ENCODE measurements at places on chromosomes 3 and 15.

GRCh38 chr3:27134171-27134796 lies 234.9 kb downstream of the NEK10 start:
- peak; percentile 64 for DNase-seq

DNA sequence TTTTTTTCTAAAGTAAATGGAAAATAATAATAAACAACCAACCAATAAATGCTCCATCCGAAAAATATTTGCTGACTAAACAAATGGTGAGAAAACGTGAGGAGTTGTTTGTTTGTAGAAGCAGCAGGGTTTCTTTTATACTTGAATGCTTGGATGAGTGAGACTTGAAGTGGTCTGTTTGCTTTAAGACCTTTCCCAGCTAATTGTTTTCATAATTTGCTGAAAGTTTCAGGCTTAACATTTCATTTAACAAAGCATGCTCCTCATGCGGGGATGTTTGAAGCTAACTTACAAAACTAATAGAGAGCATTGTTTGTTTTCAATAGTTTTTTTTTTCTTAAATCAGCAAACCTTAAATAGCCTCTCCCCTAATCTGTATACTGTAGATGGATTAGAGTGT lies 484.6 kb downstream of the ROBO2 start:
- DNase-seq, result no peak

GRCh38 chr3:118682921-118683320 lies 351.7 kb downstream of the IGSF11 start:
- no peak for DNase-seq

- no peak for DNase-seq
Measured at GRCh38 chr3:31546162-31546561, 13.4 kb downstream of the STT3B start.

- DNase-seq, result no peak
Measured at GRCh38 chr3:150148227-150148626, 177.5 kb upstream of the PFN2 start.

DNA sequence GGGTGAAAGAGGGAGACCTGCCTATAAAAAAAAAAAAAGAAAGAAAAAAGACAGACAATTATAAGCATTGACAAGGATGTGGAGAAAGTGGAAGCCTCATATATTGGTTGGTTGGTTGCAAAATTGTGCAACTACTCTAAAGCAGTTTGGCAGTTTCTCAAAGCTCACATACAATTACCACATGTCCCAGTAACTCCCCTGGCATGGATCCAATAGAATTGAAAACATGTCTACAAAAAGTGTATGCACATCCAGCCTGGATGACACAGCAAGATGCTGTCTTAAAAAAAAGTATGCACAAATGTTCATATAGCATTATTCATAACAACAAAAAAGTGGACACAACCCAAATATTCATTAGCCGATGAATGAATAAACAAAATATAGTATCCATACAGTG lies 19.5 kb downstream of the SETMAR start:
- no peak for DNase-seq

DNA sequence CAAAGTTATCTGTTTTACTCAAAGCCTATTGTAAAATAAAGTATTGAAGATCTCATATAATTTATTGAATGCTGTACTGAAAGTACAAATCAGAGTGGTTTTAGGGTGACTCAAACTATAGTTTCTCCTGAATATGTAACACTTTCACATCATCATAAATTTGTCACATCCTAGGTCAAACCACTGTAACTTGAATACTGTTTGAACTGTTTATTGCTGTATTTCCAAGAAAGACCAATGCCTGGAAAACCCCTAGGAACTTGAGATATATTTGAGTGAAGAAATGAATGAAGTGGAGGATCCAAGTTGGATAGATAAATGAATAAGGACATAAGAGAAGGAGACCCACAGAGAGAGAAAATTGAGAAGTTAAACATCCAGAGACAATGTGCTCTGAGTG lies 348.2 kb downstream of the GRM7 start:
- no peak for DNase-seq

DNA sequence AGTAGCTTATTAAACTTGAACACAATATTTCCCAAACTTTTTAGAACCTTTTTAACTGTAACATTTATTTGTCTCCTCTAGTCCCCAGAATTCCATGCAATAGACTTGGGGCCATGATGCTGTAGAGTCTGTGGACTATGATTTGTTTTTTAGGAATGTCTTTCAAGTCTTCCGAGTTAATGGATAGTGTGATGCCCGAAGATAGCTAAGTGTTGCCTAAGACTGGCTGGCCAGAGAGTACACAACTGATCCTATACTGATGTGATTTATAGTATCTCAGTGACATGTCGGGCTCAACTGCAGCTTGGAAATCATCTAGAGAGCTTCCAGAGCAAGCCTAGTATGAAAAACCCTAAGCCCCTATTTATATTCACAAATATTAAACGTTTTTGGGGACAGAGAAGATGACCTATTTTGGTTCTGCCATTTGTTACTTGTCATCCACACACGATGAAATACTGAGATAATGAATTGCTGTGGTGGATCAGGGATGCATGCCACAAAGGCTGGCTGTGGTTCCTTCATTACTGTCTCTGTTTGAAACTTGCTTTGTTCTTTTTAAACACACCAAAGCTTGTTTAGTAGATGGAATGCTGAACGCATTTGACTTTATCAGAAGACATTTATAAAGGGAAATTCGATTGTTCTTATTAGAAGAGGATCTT lies 507.4 kb downstream of the TAFA4 start:
- DNase-seq, result no peak

DNA sequence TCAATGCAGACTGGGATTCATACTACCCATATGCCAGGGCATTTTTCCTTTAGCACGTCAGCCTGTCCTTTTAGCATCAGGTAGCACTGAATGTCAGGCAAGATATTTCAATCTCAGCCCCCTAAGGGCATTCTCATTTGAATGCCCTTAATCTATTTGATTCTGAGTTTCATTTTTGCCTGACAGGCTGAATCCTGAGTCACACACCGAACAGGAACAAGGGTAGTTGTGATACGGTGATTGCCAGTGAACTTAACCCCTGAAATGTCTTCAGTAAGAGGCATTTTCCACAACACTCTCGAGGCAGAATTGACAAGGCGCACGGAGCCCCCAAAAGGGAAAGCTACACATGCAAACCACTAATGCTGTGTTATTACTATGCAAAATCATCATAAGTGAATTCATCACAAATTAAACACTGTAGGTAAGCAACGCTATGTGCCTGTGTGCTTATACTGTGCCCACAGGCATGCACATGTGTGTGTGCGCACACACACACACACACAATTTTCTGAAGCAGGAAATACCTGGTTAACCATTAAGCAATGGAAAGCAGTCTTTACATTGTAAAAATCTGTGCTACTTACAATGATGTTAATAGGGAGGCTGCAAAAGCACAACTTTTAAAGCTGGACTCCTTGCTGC lies 130.4 kb downstream of the ZNF385D start:
- no peak for DNase-seq

- no peak for DNase-seq
Measured at GRCh38 chr15:44188795-44189194, 6.3 kb downstream of the FRMD5 start.

DNA sequence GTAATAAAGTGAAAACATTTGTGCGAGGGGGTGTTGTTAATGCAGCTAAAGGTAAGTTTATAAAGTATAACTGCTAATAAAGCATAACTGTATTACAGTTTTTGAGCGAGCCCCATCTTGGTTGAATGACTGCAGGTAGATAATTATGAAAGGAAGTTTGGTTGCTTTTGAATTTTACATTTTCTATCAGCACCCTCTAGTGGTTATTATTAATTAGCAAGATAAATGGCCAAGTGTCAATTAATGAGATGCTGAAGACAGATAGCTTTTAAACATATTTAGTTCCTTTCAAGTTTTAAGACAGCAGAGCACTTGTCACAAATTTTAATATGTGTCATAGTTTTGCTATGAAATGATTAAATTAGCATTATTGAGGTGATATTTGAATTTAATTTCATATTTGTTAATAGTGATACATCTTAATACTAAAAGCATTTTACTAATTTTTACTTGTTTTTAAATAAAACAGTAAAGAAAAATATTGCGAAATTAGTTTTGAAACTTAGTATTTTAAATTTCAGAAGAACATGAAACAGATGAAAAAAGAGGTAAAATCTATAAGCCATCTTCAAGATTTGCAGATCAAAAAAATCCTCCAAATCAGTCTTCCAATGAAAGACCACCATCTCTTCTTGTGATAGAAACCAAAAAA lies 15.1 kb downstream of the U2SURP start:
- DNase-seq, result no peak

GRCh38 chr15:45157974-45158373 lies 28.2 kb downstream of the DUOX1 start:
- DNase-seq, result no peak

DNA sequence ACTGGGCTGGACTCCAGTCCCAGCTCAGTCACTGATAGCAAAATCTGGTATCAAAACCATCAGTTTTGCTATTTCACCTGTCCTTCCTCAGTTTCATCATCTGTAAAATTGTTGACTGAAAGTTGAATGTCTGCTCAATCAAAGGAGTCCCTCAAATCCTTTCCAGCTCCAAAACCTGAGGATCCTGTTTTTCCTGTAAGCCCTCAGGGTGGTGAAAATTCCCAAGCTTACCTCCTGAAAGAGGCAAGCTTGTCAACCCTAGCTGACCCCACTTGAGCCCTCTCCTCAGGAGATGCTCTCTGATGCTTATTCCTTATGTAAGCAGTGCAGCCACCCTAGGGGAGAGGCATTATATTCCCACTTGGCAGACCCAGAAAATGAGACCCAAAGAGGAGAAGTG lies 82.6 kb downstream of the HMG20A start:
- no peak for DNase-seq

DNA sequence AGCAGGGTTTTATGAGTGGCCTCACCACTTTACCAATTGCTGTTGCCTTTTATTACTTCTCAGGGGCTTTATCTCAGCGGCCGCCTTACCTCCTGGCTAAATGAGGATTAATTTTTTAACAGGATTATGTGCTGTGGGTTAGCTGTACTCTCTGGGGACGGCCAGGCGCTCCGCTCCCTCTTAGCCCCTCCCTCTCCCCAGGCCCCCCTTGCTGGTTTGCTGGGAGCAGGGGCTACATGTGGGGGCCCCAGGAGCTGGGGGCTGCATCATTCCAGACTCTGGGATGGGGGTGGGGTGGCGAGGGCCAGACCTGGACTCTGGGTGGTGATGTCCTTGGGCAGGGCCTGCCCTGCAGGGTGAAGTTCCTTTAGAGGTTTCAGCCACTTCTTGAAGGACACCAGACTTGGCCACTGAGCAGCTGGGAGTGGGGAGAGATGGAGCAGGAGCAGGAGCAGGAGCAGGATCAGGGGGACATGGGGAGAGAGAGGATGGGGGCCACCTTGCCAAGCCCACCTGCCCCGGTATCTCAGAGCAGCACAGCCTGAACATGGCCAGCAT lies 196.1 kb downstream of the GOLGA6L6 start:
- DNase-seq, result no peak

DNA sequence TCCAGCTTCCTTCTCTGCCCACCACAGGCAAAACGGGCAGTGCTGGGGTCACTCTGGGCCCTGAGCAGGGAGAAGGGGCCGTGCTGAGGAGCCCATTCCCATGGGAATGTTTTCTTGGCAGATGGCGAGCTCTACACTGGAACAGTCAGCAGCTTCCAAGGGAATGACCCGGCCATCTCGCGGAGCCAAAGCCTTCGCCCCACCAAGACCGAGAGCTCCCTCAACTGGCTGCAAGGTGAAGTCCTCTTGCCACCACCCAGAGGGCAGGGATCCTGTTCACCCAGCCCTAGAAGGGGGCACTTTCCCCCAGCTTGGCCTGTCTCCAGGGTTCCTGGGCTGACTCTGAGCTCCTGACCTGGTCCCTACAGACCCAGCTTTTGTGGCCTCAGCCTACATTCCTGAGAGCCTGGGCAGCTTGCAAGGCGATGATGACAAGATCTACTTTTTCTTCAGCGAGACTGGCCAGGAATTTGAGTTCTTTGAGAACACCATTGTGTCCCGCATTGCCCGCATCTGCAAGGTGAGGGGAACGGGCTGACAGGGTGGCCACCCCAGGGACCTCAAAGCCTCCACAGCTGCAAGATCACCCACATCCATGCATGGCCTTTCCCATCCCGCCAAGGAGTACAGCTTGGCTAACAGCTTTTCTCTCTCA lies 12.4 kb downstream of the CIB1 start:
- peak; percentile 55 for DNase-seq

- no peak for DNase-seq
Measured at GRCh38 chr3:66400411-66401156, 100.2 kb downstream of the LRIG1 start.

GRCh38 chr3:128348805-128349531 lies 117.7 kb downstream of the DNAJB8 start:
- no peak for DNase-seq

GRCh38 chr3:111319598-111319997 lies 222.4 kb upstream of the CD96 start:
- no peak for DNase-seq

- peak; percentile 37 for DNase-seq
Measured at GRCh38 chr15:55897560-55898336, 95.7 kb downstream of the NEDD4 start.

GRCh38 chr3:104911376-104911775 lies 455.3 kb upstream of the ALCAM start:
- no peak for DNase-seq

DNA sequence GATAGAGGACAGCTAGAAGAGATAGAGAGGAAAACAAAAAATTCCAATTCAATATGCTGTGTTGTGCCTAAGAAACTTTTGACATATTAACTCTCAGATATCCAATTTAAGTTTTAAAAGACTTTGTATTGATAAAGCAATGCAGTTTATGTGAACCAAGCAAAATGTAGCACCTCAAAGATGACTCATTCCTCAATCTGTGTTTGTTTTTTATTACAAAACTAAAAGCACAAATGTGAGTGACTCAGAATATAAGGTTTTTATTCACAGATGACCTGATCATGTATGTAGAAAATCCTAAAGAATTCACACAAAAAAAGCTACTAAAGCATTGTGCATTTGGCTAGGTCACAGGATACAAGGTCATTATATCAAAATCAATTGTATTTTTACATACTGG lies 11.1 kb downstream of the HCLS1 start:
- DNase-seq, result no peak

DNA sequence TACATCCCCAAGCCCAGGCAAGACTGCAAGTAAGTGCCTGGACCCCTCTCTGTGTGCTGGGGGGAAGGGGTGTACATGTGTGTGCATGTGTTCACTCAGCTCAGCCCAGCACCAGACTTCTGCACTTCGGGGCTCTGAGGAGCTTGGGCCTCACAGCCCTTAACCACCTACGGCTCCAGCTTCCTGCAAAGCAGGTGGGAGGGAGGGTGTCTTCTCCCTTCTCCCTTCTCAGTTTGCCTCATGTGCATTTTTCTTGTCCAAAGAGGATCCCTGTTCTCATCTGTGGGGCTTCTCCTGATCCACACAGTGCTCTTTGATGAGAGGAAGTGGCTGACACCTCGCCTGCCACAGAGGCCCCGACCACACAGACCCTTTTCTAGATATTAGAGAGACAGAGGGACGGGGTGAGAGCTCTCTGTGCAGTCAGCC lies 69.3 kb downstream of the MESD start:
- DNase-seq, result no peak

DNA sequence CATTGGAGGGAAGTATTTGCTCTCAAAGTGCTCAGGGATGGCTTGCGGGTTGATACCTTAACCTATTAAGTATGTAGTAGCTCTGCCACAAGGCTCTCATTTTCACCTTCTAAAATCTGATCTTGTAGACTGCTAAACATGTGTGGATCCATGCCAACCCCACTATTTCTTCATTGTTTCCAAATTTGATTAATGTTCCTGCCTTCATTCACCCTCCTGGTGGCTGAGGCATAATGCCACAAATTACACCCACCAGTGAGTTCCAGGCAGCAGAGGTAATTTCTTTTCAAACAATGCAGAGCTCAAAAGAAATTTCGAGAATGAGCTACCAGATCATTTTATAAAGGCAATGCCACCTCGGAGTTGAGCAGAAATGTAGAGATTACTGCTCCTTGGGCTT lies 71.0 kb downstream of the EDEM1 start:
- no peak for DNase-seq

Measured in iPS DF 6.9 (cell line).